Spleen (tissue), 13 donors: ENCODE measurements at places on chromosomes 1 and 21. TPM values are rescaled to one million over a fixed set of nuclear protein-coding genes. Genes with fewer than 3 reads are reported as not detected.
A peak's percentile ranks its signal among the peaks of the same experiment; 100 is the strongest.

DNA sequence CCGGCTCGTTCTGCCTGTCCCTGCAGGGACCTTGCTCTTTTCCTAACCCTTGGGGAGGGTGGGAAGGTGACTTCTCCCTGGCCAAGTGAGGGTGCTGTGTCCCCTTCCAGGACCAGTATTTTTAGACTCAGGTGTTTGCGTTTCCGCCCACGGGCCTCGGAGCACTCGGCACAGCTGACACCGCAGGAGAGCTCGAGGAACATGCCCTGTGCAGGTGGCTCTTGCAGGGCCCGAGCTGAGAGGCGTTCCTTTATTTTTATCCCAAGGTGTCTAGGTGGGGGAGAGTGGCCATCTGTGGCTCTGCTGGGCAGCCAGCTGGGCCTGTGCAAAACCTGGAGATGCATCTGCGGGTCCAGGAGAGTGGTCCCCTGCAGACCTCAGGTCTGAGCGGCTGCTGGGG is 16.0 kb downstream of the PLCH2 start:
- no peak for DNase-seq
- H3K4me3 ChIP-seq: no peak overlapping the region
- no peaks in the 10 kb centered on the region for H3K36me3 ChIP-seq
- H3K27me3 ChIP-seq: peaks cover 9% of the 10 kb centered on the region
- H3K27ac ChIP-seq: no peak overlapping the region

GRCh38 chr1:172941471-172941870 is 109.3 kb downstream of the TNFSF18 start:
- H3K36me3 ChIP-seq: no peaks in the 10 kb centered on the region
- H3K4me1 ChIP-seq: peaks cover under 1% of the 10 kb centered on the region
- H3K27me3 ChIP-seq: no peaks in the 10 kb centered on the region

DNA sequence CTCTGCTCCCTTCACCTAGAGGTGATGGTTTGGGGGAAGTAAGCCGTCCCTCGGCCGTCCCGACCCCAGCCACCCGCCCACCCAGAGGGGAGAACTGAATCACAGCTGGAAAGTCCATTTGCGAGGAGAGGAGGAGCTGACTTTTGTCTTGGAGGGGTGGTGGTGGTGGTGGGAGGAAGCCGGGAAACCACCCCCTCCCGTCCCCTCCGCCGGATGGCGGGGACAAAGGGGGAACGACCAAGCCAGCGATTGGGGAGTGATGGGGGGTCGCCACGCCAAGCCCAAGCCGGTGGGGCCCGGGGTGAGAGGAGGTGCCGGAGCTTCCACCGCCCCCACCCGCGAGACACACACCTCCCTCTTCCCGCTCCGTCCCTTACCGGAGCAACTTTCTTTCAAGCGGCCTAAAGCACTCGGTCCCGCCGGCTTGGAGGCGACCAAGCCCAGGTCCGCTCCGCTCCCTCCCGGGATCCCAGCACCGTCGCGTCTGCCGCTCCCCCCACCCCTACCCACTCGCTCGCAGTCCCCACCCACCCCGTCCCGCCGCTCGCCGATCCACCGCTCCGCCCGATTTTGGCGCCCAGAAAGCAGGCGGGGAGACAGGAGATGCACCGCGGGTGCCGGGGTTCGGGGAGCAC is 540 bp downstream of the ARHGEF2 start:
- no peaks in the 10 kb centered on the region for H3K27me3 ChIP-seq
- H3K4me3 ChIP-seq: peak overlapping the region; percentile 84
- H3K36me3 ChIP-seq: no peaks in the 10 kb centered on the region
- peak overlapping the region; percentile 98 for H3K27ac ChIP-seq

DNA sequence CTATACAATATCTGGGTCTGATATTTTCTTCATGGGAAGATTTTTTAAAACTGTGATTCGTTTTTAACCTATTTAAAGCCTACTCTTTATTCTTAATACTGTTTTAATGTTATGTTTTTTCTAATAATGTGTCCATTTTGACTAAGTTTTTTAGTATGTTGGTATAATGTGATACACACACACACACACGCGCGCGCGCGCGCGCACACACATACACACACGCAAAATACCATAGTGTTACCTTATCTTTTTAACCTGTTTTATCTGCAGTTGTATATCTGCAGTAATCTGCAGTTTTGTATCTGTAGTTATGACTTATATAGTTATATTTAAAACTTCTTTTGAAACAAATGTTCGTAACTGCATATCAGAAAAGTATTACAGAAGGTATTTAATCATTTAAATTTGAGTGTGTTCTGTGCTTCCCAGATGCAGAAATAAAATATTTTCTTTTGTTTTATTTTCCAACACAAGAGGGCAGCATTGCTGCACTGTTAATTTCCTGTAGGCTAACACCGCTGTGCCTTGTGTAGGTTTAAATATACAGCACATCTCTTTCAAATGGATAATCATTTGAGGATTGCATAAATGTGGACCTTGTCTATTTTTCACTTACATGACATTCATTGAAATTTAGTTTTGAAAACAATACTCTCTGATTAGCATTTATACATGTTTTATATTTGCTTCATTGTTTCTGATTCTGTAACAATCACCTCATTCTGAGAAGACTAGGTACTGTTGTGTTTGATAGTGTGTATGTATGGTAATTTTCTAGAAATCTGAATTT is 166.1 kb downstream of the PDE4B start:
- no peak overlapping the region for H3K4me3 ChIP-seq
- no peak for DNase-seq
- no peak overlapping the region for H3K27ac ChIP-seq
- no peaks in the 10 kb centered on the region for H3K27me3 ChIP-seq
- no peaks in the 10 kb centered on the region for H3K36me3 ChIP-seq
- no peaks in the 10 kb centered on the region for H3K4me1 ChIP-seq

Gene EPS8L3
- not detected for total RNA-seq

DNA sequence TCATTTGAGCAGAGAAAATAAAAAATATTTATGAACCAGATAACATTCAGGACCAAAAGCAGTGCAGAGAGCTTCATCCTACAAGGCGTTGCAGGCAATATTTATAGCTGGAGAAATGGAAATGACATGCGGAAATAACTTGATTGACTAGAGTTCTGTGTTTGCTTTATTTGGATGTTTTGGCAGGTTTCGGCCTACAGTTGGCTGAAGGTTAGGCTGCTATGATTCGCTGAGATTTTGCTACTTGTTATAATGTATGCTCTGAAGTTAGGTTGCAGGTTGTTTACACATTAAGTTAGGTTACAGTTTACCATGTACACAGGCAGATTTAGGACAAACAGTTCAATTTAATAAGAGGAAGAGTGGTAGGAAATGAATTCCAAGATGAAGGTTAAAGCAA is 632 bp upstream of the OR13G1 start:
- no peak overlapping the region for H3K27ac ChIP-seq
- no peak for DNase-seq
- no peaks in the 10 kb centered on the region for H3K27me3 ChIP-seq
- H3K36me3 ChIP-seq: no peaks in the 10 kb centered on the region
- no peak overlapping the region for H3K4me3 ChIP-seq

GRCh38 chr1:179376223-179376622 is 10.5 kb downstream of the AXDND1 start:
- no peaks in the 10 kb centered on the region for H3K27me3 ChIP-seq
- no peaks in the 10 kb centered on the region for H3K36me3 ChIP-seq
- DNase-seq: no peak
- no peak overlapping the region for H3K27ac ChIP-seq
- H3K4me1 ChIP-seq: no peaks in the 10 kb centered on the region

GRCh38 chr1:111559736-111560279 is 56.4 kb upstream of the ADORA3 start:
- H3K4me3 ChIP-seq: no peak overlapping the region
- no peaks in the 10 kb centered on the region for H3K4me1 ChIP-seq
- no peaks in the 10 kb centered on the region for H3K27me3 ChIP-seq

- H3K4me1 ChIP-seq: peaks cover 54% of the 10 kb centered on the region
- no peak overlapping the region for H3K4me3 ChIP-seq
Measured at GRCh38 chr1:181106479-181106878, 18.0 kb downstream of the IER5 start.

- no peak overlapping the region for H3K27ac ChIP-seq
- peaks cover 9% of the 10 kb centered on the region for H3K4me1 ChIP-seq
- no peaks in the 10 kb centered on the region for H3K36me3 ChIP-seq
- no peak overlapping the region for H3K4me3 ChIP-seq
Measured at GRCh38 chr21:27372381-27372780, 405.5 kb upstream of the ADAMTS5 start.

Gene ZNF683
- not detected for total RNA-seq

DNA sequence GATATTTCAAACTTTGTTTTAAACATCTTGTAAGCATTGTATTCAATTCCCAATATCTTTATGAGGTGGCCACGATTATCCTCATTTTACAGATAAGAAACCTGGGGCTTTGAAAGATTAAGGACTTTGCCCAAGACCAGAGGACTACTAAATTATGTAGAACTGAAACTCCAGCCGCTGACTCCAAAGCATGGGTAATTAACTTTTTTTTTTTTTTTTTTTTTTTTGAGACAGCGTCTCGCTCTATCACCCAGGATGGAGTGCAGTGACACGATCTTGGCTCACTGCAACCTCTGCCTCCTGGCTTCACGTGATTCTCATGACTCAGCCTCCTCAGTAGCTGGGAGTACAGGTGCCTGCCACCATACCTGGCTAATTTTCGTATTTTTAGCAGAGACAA is 68.7 kb downstream of the ALG14 start:
- H3K27me3 ChIP-seq: no peaks in the 10 kb centered on the region
- no peak for DNase-seq
- no peaks in the 10 kb centered on the region for H3K36me3 ChIP-seq
- H3K27ac ChIP-seq: no peak overlapping the region
- H3K4me1 ChIP-seq: no peaks in the 10 kb centered on the region
- H3K4me3 ChIP-seq: no peak overlapping the region

DNA sequence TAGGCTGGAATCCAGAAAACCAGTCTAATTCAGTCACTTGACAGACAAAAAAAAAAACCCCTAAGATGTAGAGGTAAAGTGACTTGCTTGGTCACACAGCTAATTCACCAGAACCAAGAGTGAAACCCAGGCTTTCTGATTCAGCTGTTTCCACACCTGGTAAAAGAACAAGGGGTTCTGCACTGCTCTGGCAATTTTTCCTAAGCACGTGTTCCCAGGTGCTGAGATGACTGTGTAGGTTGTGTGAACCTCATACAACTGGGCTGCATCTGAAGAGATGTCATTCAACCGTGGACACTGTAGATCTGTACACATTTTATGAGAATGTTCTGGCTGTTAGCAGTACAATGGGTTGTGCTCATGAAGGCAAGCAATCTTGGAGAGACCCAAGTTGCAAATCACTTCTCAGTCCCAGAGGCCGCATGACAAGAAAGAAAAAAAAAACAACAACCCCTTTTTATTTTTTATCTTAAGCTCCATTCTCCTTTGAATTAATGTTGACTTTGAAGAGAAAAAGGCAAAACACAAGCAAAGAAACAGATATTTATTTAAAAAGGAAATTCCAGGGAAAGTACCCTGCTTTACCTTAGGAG is 95.4 kb downstream of the INTS7 start:
- no peaks in the 10 kb centered on the region for H3K27me3 ChIP-seq
- peak overlapping the region; percentile 72 for H3K27ac ChIP-seq
- no peak overlapping the region for H3K4me3 ChIP-seq
- peaks cover 36% of the 10 kb centered on the region for H3K36me3 ChIP-seq
- no peak for DNase-seq
- H3K4me1 ChIP-seq: peaks cover 17% of the 10 kb centered on the region

Gene SYT6
- not detected for total RNA-seq

DNA sequence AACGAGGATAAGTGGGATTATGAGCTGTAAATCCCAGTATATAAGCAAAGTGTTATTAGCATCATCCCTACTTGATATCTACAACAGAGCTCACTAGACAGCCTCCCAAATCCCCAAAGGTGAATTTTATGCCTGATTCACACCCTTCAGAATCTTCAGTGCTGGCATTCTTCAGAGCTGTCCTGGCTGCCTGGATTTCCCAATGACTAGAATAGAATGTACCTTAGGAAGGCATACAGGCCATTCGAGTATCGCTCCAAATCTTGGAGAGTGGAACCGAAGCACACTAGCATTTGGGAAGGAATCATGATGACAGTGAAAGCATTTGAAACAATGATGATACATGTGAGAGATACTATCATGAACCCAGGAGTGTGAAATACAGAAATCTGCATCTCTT is 22.3 kb downstream of the ZBTB40 start:
- no peaks in the 10 kb centered on the region for H3K4me1 ChIP-seq
- no peak overlapping the region for H3K27ac ChIP-seq
- DNase-seq: no peak
- H3K27me3 ChIP-seq: no peaks in the 10 kb centered on the region
- no peak overlapping the region for H3K4me3 ChIP-seq
- peaks cover 20% of the 10 kb centered on the region for H3K36me3 ChIP-seq

DNA sequence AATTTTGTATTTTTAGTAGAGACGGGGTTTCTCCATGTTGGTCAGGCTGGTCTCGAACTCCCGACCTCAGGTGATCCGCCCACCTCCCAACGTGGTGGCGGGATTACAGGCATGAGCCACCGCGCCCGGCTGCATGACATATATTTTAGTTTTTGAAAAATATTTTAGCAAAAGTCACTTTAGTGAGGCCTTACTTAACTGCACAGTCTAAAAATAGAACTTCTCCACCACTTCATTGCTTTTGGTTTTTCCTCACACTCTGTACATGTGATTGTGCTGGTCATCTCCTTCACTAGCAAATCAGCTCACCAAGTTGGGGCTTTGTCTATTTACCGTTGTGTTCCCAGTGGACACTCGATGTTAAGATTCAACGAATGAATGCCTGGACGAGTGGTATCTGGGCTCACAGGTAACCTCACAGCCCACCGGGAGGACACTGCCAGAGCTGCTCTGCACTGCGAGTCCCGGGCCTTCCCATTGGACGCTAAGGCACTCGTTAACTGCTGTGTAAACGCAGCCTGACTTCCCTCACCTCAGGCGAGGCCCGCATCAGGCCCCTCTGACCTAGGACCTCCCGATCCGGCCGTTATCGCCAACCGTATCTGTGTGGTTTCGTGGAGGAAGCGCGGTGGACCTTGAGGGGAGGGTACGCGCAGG is 14.0 kb upstream of the ZNF692 start:
- peak overlapping the region; percentile 80 for H3K4me3 ChIP-seq
- peak; percentile 87 for DNase-seq
- H3K36me3 ChIP-seq: no peaks in the 10 kb centered on the region
- H3K27ac ChIP-seq: peak overlapping the region; percentile 93

Gene LCE6A
- not detected for total RNA-seq

Gene CD34
- total RNA-seq: 22.0 TPM

GRCh38 chr1:237007147-237007881 is 3.1 kb upstream of the MT1HL1 start:
- no peaks in the 10 kb centered on the region for H3K27me3 ChIP-seq
- DNase-seq: no peak
- no peak overlapping the region for H3K4me3 ChIP-seq
- H3K27ac ChIP-seq: no peak overlapping the region

Gene ZBTB18
- total RNA-seq: 32.5 TPM

- no peak overlapping the region for H3K27ac ChIP-seq
- H3K36me3 ChIP-seq: peaks cover 9% of the 10 kb centered on the region
- H3K27me3 ChIP-seq: no peaks in the 10 kb centered on the region
- H3K4me3 ChIP-seq: no peak overlapping the region
- DNase-seq: no peak
- H3K4me1 ChIP-seq: peaks cover 49% of the 10 kb centered on the region
Measured at GRCh38 chr1:9886092-9886742, 23.9 kb downstream of the CTNNBIP1 start.

GRCh38 chr1:233389893-233390292 is 62.4 kb downstream of the MAP3K21 start:
- no peaks in the 10 kb centered on the region for H3K27me3 ChIP-seq
- H3K4me1 ChIP-seq: no peaks in the 10 kb centered on the region
- DNase-seq: no peak

Gene PLA2G2F
- not detected for total RNA-seq
